Stimulated activated CD8-positive, alpha-beta memory T cell treated with anti-CD3 and anti-CD28 coated beads, Interleukin-4, amount 100 ng/mL, for 48 hours (primary cell): ENCODE measurements at places on chromosomes 11 and 22.

DNA sequence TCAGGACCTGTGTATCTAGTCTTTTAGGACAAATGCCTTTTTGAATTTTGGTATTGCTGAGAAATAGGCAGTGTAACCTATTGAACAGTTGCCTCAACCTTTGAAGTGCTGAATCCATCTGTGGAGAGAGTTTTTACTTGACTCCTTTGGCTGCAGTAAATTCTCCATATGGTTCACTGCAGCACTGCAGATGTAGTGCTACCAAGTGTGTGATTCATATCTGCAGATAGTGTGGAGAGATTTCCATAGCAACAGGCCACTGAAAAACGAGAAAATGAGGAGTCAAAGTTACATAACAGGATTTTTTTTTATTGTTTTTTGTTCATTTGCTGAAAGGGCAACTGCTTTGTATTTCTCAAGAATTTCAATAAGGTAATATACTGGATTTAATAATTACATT is 356.1 kb downstream of the RAB38 start:
- DNase-seq, result no peak

DNA sequence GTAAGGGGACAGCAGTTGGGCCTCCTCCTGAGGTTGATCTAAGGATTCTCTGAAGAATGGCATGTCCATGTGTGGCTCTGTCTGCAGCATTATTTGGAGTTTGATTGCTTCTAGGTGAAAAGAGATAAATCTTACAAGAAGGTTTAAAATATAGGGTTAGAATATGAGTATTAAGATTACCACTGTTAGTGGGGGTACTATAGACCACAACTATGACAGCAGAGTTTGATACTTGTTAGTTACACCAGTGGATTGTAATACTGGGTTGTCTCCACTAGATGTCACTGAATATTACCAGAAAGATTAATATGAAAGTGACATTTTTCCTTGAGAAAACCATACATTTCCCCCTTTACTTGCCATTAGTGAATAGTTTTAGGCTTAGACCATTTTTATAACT is 47.9 kb downstream of the ZNF280B start:
- DNase-seq, result no peak

- DNase-seq, result no peak
Observed at GRCh38 chr11:44328138-44328660, 18.3 kb upstream of the ALX4 start.

DNA sequence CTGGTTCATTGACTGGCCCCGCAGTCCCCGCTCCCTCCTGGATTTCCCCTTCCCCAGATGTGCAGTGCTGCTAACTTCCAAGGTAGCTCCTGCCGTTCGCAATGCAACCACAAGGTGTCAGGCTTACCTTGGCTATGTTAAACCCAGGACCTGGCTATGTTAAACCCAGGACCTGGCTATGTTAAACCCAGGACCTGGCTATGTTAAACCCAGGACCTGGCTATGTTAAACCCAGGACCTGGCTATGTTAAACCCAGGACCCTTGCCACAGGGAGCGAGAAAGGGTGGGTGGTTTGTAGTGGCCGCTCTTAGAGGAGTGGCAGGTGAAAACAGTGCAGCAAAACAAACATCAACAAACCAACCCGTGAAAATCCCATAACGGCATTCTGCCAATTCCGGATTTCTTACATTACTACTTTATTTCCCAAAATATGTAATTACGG is 2.9 kb upstream of the ADAMTS8 start:
- DNase-seq, result peak; percentile 82

DNA sequence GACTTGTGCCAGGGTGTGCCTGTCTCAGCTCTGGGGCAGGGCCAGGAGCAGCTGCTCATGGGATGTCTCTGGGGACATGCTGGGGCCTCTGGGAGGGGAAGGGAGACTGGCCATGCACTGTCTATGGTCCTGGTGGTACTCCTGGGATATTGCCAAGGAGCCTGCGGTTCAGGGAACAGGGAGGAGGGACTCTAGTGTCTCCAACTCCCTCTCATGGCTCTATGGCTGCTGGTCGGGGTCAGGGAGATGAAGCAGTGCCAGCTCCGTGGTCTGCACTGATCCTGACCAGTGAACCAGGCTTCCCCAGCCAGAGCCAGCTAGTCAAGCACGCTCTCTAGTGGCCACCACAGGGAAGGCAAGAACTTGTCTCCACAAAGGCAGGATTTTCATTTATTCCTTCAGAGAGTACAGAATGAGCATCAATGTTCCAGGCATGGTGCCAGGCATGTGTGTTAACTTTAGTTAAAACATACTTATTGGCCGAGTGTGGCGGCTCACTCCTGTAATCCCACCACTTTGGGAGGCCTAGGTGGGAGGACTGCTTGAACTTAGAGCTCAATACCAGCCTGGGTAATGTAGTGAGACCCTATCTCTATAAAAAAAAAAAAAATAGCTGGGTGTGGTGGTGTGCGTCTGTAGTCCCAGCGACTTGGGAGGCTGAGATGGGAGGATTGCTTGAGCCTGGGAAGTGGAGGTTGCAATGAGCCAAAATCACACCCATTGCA is 2.5 kb upstream of the BEST1 start:
- peak; percentile 82 for DNase-seq

GRCh38 chr22:46064228-46064965 is 85.9 kb upstream of the PPARA start:
- no peak for DNase-seq

DNA sequence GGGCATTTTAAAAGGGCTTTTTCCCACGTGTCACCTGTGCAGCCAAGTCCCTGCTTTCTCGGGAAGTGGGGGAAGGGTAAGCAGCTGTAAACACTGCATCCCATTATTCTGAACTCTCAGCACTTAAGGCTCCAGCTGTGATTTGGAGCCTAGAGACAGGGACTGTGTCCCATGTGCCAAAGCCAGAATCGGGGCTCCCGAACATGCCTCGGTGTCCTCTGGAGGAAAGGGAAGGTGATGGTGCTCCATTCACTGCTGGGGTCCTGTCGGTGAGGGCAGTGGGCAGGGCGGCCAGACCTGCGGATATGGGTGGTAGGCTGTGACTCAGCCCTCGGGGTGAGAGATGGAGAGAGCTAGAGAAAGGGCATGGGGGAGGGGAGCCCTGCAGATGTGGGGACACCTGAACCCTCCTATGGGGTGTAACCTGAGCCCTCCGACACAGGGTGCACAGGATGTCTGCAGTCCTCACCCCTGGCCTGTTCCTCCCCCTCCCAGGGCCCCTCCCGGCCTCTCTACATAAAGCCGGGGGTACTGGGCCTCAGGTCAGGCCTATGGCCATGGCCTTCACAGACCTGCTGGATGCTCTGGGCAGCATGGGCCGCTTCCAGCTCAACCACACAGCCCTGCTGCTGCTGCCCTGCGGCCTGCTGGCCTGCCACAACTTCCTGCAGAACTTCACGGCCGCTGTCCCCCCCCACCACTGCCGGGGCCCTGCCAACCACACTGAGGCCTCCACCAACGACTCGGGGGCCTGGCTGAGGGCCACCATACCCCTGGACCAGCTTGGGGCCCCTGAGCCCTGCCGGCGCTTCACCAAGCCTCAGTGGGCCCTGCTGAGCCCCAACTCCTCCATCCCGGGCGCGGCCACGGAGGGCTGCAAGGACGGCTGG is 31.8 kb downstream of the CAPN1 start:
- DNase-seq, result peak; percentile 53

DNA sequence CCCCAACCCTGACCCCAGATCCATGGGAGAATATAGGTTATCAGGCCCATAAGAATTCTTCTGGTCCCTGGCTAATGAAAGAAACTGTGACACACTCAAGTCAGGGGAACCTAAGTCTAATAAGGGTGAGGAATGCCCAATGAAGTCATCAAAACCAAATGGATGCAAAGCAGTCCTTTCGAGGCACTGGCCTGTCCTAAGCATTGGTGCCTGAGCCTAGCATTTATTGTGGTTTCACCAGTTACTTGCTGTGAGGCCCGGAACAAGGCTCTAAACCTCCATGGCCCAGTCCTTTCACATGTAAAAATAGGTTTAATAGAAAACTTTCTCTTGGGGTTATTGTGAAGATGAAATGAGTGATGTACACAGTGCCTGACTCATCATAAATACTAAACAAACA is 712.6 kb downstream of the DLG2 start:
- DNase-seq, result no peak

- DNase-seq, result no peak
Observed at GRCh38 chr11:122201106-122201505, 85.1 kb upstream of the BLID start.

- no peak for DNase-seq
Observed at GRCh38 chr22:43128116-43128515, 15.1 kb downstream of the MCAT start.

DNA sequence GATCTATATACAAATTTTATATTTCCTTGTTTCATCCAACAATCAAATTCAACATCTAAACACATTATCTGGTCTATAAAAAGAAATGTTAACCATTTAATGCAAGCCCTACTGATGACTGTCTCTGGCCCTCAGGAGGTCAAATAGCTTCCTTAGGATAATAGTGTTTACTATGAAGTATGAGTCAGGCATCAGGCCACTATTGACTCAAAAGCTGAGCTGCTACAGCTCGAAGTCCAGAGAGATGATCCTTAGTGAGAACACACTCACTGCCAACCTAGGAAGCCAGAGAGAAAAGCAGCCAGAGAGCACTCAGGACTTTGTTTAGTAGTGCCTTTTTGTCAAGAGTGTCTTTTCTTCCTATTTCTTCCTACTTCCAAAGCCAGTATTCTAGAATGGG is 171.8 kb downstream of the SOX6 start:
- no peak for DNase-seq

DNA sequence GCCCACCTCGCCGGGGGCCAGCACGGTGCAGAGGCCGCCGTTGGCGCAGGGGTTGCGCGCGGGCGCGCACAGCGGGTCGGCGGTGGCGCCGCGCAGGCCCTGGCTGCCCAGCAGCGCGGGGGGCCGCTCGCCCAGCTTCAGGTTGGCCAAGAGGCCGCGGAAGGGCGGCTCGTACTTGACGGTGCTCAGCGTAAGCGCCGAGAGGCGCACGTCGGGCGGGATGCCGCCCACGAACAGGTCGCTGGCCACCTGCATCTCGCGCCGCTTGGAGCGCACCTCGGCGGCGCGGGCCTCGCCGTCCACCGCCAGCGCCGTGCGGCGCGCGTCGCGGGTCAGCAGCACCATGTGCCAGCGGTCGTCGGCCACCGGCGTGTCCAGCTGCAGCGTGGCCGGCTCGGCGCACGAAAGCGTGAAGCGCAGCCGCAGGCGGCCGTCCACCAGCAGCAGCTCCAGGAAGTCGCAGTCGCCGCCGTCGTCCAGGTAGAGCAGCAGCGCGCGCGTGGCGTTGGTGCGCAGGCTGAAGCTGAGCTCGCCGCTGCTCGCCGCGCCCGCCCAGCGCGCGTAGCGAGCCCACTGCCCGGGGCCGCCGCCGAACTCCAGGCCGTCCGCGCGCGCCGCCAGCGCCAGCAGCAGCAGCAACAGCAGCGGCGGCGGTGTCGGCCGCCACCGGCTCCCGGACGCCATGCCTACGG is 9.8 kb downstream of the NRXN2 start:
- no peak for DNase-seq

- DNase-seq, result no peak
Observed at GRCh38 chr22:25395915-25396314, 168.6 kb upstream of the GRK3 start.

DNA sequence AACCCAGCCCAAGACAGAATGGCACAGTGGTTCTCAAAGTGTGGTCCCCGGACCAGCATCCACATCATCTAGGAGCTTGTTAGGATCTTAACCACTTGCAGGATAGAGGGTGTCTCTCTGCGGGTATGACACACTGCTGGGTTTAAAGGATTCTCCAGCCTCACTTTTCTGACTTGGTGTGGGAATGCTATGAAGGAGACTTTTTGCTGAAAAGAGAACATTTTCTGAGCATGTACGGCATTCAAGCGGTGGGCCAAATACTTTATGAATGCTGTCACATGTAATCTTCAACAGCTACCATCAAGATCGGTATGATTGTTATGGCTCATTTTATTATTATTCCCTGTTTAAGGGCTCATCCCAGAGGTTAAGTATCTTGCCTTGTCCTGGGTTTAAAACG is 1.8 kb upstream of the CD82 start:
- no peak for DNase-seq

GRCh38 chr11:9277176-9277575 is 12.0 kb upstream of the DENND5A start:
- no peak for DNase-seq
